ENCODE measurements at places on chromosomes 2 and 18.

GRCh38 chr2:64943387-64944150 is 45.6 kb upstream of the SLC1A4 start:
- no peak for DNase-seq

- DNase-seq = no peak
These were observed 10.5 kb downstream of the ONECUT2 start for GRCh38 chr18:57445488-57446319.

DNA sequence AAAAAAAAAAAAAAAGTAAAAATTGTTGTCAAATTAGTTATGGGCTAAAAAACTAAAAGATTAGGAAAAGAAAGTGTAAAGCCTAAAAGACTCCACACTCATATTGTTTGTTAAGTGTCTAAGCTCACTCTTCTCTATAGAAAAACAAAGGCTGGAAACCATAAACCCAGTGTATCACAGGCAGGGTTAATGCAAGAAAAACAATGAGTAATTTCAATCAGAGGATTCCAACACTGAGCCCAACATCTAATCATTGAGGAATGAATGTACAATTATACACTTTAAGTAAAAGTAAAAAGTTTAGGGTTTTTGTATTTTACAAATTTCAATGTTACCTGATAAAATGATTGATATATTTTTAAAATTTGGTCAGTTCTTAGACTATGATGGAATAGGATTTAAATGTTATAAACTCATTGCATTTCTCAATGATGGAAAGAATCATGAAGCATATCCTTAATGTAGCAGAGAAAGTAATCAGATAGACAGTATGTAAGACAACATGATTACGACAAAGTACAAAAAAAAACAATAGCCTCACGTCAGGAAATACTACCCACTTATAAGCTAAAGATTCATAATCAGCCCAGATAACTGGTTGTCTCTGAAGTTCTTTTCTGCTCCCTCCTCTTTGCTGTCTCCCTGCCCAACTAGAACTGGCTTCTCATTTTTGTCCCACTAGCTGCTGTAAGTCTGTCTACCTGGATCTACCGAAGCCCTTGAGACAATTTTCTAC is 44.5 kb upstream of the SP3 start:
- no peak for DNase-seq

DNA sequence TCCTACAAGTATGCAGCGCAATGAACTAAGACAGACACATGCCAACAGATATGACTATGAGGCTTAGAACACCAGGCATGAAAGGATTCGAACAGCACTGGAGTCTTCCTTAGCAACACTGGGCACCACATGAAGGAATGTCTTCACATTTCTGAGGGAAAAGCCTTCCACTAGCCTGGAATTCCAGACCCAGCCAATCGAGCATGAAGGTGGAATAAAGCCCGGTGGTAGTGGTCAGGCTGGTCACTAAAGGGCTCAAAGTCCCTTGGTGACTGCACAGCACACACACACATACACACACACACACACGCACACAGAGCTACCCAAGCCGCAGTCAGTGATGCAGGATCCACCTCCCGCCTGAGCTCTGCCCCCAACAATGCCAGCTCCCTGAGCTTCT is 19.7 kb upstream of the SFXN5 start:
- DNase-seq = no peak

GRCh38 chr2:237878-238277 is 26.0 kb downstream of the SH3YL1 start:
- no peak for DNase-seq

- no peak for DNase-seq
These were observed 2.1 kb downstream of the ATL2 start for GRCh38 chr2:38374984-38375383.

- no peak for DNase-seq
These were observed 789.7 kb upstream of the RAB6C start for GRCh38 chr2:129189617-129190319.

GRCh38 chr2:566379-567313 is 110.6 kb downstream of the TMEM18 start:
- DNase-seq = no peak

DNA sequence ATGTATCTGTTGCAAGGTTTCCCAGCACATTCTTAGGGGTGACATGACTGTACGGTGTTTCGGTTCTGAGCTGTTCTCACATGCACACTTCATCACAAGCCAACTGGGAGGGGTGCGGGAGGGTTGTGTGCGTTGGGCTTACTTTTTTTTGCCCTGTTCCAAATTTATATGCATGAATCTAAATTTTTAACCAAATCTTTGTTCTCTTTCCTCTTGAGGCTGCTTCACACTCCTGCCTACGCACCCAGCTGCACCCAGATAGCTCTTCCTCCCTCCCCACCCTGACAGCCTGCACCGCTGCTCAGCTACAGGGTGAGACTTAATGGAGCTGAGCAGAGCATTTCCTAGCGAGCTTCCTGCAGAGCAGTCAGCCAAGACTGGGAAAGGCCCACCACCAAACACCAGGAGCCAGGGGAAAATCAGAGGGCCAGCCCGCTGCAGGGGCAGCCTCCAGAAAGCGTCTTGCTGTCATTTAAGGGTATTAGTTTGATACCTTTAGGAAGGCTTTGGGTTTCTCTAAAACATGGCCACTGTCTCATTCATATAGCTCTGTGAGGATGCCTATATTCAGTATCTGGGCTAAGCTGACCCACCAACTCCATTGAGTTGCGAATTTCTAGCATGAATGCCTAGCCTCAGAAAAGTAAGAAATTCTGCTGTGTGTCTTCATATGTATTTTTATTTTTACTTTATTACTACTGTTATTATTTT is 84.5 kb downstream of the POU3F3 start:
- DNase-seq = no peak

DNA sequence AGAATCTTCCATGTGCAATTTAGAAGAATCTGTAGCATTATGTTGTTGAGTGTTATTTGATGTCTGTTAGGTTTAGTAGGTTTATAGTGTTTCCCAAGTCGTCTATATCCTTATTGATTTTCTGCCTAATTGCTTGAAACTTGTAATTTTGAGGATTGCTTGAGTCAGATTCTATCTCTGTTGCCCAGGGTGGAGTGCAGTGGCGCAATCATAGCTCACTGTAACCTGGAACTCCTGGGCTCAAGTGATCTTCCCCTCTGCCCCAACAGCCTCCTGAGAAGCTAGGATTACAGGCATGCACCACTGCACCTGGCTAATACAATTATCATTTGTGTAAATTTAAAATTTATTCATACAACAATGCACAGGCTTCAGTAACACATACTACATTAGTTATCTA is 3.1 kb upstream of the TCF23 start:
- DNase-seq = no peak

DNA sequence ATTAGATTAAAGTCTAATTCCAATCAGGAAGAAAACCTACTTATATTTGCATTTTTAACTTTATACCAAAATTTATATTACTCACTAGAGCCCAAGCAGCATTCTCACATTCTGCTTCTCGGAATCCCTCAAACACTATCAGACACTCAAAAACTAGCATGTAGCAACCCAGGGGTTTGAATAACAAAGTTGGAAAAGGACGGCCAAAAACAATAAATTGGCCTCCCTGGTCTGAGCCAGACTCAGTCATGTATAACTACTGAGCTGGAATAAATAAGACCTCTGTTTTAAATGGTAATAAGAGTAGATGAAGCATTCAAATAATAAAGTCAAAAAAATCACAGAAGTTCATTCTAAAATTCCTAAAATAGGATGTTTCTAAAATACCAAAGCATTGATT is 290.9 kb downstream of the IRS1 start:
- no peak for DNase-seq
